ENCODE measurements at places on chromosomes 3 and 15.

GRCh38 chr15:80593486-80594030 lies 101.6 kb upstream of the ABHD17C start:
- no peak for DNase-seq

DNA sequence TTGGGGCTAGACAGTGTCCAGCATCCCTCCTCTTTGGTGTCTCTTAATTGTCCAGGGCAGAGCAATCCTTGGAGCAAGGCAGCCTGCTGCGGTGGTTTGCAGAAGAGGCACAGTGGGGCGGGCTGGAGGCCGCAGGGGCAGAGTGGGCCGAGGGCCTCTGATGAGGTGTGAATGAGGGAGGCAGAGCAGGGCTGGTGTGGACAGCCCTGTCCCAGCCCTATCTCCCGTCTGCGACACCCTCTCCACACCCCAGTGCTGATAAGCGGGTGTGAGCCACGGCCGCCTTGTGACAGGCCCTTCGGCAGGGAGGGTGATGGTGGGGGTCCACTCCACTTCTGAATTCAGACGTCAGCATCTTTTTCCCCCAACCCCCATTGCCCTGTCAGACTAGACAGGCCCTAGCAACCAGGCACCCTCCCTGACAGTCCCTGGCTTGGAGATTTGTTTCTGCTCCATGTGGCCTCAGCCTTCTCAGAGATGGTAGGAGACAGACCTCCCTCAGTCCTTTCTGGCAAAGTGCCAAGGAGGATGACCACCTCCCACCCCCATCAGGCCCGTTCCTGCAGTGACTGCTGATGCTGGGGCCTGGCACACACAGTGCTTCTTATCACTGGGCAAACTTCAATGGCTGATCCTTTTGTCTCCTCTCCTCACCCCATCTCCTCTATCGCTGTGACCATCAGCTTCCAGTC lies 37.3 kb downstream of the EXOG start:
- no peak for DNase-seq

DNA sequence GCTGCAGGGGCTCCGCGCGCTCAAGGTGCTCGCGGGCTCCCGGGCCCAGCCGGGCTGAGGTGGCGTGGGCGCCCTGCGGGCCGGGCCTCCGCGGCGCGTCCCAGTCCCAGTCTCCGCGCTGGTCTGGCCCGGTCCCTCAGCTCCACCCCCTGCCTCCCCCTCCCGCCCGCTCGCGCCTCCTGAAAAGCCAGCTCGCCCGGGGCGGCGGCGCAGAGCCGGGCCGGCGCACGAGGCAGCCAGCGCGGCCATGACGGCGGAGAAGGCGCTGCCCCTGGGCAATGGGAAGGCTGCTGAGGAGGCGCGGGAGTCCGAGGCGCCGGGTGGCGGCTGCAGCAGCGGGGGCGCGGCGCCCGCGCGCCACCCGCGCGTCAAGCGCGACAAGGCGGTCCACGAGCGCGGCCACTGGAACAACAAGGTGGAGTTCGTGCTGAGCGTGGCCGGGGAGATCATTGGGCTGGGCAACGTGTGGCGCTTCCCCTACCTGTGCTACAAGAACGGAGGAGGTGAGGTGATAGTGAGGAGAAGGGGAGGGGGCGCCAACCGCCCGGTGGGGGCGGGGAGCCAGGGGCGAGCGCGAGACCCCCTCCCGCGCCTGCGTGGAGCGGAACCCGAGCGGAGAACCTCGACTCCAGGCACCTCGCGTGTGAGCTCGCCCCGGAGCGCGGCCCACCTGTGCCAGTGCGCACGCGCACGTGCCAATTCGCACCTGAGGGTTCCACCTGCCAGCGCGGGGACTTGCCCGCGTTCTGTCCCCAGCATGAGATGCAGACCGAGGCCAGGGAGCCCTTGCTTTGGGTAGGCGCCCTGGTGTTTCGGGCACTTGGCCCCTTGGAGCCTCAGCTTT lies at the start of gene SLC6A11:
TSS of gene SLC6A11 (plus strand) at position 210 of the 844 bp plus-strand sequence. CDS start at position 248, 38 bp downstream.
- DNase-seq, result no peak

DNA sequence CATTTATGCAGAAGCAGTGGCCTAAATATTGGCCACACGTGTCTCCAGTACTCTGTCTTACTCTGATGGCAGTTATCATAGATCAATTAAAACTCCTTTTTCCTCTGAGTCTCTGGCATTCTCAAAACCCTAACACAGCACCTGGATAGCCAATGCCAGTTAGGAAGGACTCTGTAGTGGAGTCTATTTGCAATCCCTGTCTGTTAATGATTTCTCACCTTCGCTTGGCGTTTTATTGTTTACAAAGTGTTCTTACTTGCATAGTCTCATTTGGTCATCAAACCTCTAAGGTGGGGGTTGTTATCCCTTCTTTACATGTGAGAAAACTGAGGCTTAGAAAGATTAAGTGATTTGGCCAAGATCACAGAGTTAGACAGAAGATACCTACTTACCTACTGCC lies 258.8 kb downstream of the IL5RA start:
- DNase-seq, result no peak

- DNase-seq, result no peak
Measured at GRCh38 chr3:154795582-154795981, 284.5 kb upstream of the MME start.

GRCh38 chr15:83475551-83475950 lies 28.4 kb downstream of the SH3GL3 start:
- DNase-seq, result no peak

DNA sequence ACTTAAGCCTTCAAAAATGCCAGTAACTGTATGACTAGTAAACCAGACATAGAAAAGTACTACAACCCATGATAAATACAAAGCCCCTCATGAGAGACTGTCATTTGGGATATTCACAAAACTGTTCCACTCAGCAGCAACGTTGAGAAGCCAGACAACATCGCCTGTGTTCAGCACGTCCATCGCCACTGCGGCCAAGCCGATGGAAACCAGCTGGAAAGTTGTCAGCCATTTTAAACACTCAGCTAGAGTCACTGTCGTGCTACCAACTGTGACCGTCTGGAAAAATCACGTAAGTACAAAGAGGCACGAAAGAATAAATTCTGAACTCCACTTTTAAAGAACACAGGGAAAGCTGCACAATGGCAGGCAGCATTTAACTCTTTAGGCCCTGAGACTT lies 340.7 kb upstream of the WNT5A start:
- no peak for DNase-seq

GRCh38 chr3:50147016-50147415 lies 8.1 kb upstream of the SEMA3F start:
- no peak for DNase-seq

DNA sequence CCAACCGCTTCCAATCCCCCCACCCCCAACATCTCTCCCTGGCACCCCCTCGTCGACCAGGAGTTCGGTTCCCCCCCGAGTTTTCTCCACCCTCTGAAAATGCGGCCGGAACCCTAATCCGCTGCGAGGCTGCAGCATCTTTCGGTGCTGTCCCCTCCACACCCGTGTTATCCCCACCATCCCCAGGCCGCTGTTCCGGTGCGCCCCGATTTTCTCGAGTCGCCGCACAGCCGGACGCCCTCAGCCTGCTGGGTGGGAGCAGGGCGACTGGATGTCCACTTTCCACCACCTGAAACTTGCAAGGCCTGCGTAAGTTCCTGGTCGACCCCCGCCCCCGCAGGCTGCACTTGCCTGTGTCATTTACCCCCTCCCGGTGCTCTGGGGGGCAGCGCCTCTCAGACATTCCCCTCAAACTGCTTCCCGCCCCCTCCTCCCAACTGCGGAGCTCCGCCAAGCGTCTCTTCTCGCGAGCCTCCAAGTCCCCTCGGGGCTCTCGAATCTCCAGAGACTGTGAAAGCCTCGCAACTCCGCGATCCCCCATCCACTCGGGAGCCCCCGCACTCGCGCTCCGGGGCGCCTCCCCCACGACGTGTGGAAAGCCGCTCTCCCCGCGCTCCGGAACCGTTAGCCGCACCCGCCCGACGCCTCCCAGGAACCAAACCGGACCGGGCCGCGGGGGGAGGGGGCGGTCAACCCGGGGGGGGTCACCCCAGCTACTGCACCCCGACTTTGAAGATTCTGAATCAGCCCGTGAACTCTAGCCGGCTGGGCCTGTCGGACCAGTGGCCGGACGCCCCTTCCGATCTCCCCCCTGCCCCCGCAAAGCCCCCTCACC lies 566 bp downstream of the ETV5 start:
- DNase-seq, result peak; percentile 12
